ENCODE measurements at places on chromosomes 11 and 22.

- peak; percentile 90 for DNase-seq
These were observed 1.9 kb downstream of the SLC43A3 start for GRCh38 chr11:57424792-57425564.

- DNase-seq = no peak
These were observed 11.7 kb upstream of the GLYATL1 start for GRCh38 chr11:58927393-58928106.

DNA sequence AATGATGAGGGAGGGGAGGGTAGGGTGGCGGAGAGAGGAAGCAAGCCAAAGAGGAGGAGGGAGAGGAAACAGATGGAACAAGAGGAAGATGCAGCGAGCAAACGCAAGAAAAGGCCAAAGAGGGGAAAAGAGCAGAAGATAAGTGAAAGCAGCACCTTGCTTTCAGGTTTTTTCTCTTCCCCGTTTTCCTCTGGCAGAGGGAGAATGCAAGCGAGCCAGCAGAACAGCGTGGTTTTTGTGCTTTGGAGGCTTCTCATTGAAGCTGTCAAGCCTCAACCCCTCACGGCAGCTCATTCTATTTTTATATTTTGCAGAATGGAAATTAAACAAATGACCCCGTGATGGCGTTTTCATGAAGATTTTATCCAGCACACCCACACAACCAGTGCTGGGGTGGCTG is 67.1 kb upstream of the GRAMD1B start:
- DNase-seq = no peak

DNA sequence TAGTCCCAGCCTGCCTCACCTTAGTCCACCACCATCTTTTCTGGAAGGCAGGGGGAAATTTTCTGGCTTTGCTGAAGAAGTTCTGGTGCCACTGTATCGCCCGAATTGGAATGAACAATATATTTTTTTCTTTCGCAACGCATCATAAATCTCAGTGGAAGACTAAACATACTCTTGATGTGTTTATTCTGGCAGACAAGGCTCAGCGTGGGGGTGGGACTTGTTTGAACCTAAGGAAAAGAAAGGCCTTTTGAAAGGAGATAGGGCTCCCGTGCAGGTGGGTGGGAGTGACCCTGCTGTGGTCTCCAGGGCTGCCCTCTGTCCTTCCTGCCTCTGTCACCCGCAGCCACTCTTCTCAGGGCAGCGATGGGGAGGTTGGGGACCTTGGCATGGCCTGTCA is 42.5 kb downstream of the CD82 start:
- DNase-seq = no peak

DNA sequence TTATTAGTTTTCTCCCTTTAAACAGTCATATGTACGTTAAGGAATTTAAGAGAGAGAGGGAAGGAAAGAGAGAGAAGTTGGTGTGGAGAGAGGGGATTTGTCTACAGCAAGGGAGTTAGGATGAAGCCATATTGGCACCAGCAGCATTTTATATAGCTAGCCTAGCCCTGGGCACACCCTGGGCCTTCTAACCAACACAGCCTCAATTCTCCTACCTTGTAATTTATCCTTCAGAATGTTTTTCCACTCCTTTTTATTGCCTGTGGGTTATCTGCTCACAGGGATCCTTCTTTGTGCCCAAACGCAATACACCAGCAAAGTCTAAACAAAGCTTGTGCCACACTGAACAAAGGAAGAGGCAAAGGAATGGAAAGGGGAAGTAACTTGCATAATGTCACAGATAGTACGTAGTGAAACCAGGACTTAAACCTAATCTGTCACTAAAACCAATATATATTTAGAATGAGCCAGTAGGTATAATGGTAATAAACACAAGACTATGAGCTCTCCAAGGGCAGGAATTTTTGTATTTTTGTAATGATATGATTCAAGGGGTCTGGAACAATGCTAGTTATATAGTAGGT is 613.8 kb upstream of the TENM4 start:
- DNase-seq = no peak

DNA sequence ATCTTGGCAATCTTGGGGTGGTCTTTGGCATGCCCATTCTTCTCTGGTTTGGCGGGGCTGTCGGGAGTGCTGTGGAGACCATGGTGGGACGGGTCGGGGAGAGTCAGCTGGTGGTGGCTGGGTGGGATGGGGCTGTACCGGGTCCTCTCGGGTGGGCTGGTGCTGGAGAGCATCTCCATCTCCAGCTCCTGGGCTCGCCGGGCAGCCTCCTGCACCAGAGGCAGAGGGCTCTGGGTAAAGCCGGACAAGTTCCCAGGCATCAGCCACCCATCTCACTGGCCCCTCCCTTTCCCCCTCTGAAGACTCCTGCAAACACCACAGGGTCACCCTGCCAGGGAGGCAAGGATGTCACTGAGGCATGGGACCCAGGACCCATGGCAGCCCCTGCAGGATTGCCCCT is 25.1 kb downstream of the ANKK1 start:
- DNase-seq = no peak

- no peak for DNase-seq
These were observed 128.2 kb downstream of the SGSM3 start for GRCh38 chr22:40498420-40499208.

- peak; percentile 48 for DNase-seq
These were observed 1.5 kb downstream of the SIDT2 start for GRCh38 chr11:117180020-117180419.

DNA sequence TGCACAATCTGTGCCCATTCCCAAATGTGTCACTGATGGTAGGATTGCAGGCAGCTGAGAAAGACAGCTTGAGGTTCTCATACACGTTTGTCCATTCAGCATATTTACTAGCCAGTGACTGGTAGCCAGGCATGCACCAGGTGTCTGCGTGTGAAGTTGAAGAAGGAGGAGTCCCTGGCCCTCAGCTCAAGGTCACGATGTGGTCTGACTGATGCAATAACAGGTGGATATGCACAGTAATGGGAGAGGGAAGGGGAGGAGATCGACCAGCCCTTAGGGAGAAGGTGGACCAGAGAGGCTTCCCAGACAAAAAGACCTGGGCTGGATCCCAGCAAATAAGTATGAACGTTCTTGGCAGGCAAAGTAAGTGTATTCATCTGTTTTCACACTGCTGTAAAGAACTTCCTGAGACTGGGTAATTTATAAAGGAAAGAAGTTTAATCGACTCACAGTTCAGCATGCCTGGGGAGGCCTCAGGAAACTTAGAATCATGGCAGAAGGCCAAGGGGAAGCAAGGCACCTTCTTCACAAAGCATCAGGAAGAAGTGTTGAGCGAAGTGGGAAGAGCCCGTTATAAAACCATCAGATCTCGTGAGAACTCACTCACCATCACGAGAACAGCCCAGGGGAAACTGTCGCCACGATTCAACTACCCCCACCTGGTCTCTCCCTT is 96.0 kb downstream of the MN1 start:
- no peak for DNase-seq

GRCh38 chr11:65316227-65317024 is 1.8 kb downstream of the CDC42EP2 start:
- no peak for DNase-seq

DNA sequence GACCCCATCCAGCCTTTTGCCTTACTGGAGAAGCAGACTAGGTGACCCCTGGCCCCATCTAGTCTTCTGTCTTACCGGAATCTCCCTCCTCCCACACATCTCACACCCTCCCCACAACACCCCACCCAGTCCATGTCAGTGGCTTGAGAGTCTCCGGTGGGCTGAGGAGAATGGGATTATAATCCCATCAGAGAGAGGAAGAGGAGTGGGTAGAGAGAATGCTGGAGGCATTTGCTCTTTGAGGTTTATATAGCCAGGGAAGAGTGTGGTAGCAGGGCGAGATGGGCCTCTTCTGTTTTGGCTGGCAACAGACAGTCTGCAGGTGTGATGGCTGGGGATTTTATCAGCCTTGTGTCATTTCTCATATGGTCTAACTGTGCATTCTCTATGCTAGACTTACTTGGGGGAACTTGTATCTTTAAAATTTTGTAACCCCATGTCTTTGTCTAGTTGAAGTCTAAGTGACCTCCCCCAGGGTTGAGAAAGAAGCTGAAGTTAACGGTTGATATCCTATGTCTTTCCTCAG is 50.3 kb downstream of the GRAMD1B start:
- no peak for DNase-seq

DNA sequence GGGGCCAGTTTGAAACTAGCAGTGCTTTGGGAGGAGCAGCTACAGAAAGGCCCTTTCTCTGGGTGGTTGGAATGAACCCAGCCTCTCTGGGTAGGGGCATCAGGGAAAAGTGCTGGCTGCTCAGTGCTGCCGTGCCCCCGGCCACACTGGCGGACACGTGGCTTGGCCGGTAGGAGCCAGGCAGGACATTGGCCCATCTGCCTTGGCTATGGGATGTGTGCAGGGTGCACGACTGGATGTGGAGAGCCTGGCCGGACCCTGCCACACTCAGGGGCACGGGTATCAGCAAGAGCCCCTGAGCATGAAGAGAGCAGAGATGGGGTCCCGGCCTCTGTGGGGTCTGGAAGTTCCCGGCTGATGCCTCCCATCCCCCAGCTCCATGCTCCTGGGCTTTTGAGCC is 46.6 kb downstream of the TPCN2 start:
- DNase-seq = no peak

DNA sequence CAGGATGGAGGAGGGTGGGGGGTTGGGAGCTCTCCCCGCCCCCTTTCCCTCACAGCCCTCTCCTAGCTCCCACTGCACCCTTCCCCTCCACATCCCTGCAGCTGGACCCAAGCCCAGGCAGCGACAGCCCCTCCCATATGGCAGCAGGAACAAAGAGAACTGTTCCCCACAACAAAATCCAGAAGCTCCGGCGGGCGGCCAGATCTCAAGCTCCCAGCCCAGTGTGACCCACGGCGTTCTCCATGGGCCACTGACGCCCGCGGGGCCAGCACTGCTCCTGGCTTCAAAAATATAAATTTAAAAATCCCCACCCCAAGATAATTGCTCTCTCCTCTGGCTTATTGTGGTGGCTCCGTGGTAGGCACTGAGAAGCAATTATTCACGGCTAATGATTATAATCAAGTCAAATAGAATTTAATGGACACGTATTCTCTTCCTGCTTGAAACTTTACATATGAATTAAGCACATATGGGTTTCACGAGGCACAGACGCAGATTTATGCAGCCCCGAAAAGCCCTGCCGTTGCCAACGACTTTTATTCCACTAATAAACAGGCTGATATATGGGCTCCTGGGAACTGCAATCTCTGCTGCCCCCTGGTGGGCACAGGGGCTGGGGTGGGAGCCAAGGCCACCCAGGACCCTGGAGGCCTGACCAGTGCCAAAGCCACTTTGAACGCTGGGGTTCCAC is 17.5 kb downstream of the MACROD1 start:
- DNase-seq = peak; percentile 91

Measured in activated CD8-positive, alpha-beta memory T cell treated with anti-CD3 and anti-CD28 coated beads, Interleukin-2, amount 50 U/mL, for 48 hours (primary cell).